Brain (organoid and tissue), 16 donors: ENCODE measurements at places on chromosomes 5 and 9.
A peak's percentile ranks its signal among the peaks of the same experiment; 100 is the strongest.

DNA sequence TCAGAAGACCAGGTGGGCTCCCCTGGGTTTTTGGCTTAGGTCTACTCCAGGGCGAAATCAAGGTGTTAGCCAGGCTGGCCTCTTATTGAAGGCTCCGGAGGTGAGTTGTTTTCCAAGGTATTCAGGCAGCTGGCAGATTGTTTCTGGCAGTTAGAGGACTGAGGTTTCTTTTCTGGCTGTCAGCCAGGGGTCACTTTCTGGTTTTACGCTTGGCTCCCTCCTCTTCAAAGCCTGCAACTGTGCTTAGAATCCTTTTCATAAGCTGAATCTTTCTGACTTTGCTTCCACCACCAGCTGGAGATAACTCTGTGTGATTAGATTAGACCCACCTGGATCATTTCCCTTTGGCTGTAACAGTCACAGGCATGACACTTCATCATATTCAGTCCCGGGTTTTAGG lies 24.6 kb downstream of the RFK start:
- peak; percentile 20 for DNase-seq

DNA sequence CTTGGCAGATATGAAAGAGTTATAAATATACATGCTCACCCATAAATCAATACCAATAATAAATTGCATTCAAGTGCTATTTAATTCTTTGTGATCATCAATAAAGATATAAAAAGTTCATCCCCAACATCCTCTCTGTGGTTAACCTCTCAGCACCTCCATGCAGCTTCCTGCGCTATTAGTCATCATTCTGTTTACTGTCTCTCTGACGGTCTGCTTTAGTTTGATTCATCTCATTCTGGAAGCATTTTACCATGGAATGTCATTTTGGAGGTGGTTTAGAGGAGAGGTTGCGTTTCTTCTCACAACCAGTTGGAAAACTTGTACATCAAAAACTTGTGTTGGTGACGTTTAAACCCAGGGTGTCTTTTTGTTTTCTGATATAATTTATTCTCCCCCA lies 486.6 kb downstream of the BRINP1 start:
- DNase-seq: no peak

GRCh38 chr5:39698838-39699560 lies 274.2 kb upstream of the DAB2 start:
- DNase-seq: no peak

DNA sequence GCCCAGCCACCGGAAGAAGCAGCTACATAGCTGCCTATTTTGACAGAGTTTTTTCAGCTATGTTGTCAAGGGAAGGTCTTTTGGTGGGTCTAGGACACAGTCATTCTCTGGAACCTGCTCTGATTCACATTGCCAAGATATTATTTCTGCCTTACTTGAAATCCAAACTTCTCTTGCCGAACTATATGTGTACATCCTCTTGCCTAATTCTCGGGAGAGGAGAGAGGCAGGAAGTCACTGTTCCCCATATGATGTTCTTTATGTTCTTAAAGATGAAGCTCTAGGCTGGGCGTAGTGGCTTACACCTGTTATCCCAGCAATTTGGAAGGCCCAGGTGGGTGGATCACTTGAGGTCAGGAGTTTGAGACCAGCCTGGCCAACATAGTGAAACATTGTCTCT lies 8.6 kb downstream of the TMEM252 start:
- DNase-seq: no peak

DNA sequence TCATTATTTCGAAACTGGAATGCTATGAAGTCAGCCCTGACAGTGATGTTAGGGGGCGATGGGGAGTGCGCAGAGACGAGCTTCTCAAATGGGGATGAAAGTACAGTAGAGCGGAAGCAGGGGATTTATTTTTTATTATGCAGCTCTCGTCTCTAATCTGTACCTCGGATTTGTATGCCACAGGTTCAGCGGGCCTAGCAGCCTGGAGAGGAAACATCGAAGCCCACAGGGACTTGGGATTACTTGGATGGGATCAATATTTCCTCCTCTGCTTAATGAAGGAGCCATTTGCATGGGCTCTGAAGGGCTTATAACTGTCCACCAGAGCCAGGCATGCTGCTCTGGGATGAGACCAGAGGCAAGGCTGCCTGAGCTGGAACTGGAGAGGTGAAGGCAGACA lies 133.5 kb upstream of the RAPGEF1 start:
- DNase-seq: no peak

DNA sequence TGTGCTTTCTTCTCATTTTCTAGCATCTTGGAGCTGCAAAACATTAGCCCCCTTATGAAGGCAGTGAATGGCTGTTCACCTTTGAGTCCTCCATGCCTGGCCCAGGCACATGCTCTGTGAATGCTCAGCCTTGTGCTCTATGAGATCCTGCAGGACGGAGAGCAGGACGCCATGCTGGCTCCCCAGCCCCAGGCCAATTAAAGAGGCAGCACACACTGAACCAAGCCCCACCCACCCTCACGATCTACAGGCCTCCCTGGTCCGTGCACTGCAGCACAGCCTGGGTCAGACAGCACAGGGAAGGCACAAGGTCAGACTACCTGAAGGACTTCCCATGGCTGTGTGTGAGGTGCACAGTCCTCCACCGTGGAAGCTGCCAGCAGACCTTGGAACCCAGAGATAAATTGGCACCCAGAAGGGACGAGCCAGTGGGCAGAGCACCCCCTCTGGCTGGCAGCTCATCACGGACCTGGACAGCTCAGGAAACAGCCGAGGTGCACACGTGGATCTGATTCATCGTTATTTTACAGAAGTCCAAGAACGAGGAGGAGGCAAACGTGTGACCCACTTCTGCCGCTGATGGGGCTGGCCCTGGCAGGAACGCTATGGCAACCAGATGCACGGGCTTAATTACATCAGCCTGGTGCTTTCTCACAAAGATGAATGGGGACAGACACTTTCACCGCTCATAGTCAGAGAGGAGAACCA lies 59.5 kb downstream of the OLFM1 start:
- peak; percentile 89 for DNase-seq

GRCh38 chr9:81607593-81608288 lies 81.6 kb downstream of the TLE1 start:
- no peak for DNase-seq

GRCh38 chr5:1827886-1828397 lies 26.7 kb downstream of the NDUFS6 start:
- DNase-seq: no peak

GRCh38 chr5:138338411-138339090 lies 485 bp downstream of the FAM53C start:
- DNase-seq: no peak

- DNase-seq: no peak
Observed at GRCh38 chr9:96505316-96505991, 55.5 kb downstream of the HABP4 start.

DNA sequence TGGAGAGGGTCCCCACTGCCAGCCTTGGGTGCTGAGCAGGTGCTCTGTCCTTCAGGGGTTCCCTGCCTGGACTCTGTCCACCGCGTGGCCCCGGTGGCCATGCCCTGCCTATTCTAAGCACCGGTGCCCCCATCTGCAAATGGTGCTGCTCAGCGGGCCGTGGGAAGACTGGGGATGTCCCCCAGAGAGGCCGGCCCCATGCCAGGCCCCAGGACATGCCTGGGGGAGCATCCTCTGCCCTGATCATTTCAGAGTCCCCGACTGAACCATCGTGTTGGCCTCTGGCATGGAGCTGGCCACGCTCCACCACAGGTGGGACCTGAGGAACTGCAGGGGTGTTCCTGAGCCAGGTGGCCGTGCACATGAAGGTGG lies 64.7 kb downstream of the RXRA start:
- DNase-seq: no peak

- no peak for DNase-seq
Observed at GRCh38 chr9:125785248-125785751, 38.1 kb downstream of the PBX3 start.

DNA sequence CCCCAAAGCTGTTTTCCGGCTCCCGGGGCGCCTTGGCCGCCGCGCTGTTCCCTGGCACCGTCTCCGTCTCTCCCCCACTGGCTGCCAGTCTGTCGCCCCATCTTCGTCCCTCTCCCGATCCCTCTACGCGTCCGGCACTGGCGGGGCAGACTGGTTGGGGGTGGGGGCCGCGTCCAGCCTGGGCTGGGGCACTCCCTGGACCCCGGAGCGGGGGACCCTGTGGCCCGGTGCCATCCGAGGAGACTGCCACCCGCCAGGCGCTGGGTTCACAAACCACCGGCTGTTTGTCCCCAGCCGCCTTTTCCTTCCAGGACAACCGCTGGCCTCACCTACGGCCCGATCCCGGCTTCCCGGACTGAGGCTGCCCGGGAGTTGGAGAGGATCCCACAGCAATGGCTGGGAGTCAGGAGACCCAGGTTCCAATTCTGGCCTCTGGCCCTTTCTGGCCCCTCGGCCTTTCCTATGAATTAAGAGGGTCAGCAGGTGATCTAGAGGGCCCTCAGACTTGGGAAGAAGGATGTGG lies 1.0 kb upstream of the FIBCD1 start:
- no peak for DNase-seq

DNA sequence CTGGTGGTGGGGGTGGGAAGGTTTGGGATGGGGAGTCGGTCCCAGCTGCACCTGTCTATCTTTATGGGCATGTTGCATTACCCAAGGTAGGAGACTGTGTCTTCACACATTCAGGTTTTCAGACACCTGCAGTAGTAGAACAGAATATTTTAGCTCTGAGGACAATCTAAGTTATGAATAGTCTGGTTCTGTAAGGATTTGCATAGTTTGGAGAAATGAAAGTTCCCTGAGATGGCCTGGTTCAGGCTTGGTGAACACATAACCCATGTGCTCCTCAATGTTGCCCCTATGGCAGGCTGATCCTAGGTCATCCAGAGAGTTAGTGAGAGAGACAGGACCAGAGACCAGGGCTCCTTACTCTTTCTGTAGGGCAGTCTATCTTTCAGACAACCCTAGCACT lies 20.7 kb downstream of the TNFSF8 start:
- DNase-seq: no peak

DNA sequence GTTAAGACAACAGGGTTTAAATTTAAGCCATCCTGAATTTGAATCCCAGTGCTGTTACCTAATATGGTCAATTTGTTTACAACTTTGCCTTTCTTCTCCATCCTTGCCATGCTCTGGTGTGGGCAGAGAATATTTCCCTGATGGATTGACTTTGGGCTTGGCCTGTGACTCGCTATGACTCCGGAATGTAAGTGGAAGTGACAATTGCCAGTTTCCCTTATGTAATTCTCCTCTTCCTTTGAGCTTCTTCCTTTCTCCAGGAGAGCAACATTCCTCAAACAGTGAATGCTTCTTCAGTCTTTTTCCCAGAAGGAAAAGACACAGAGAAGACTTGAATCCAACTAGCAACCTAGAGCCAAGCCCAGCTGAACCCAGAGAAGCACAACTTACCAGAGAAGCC lies 159.1 kb downstream of the LURAP1L start:
- DNase-seq: no peak

- DNase-seq: no peak
Observed at GRCh38 chr5:58940446-58940845, 357.6 kb downstream of the RAB3C start.

DNA sequence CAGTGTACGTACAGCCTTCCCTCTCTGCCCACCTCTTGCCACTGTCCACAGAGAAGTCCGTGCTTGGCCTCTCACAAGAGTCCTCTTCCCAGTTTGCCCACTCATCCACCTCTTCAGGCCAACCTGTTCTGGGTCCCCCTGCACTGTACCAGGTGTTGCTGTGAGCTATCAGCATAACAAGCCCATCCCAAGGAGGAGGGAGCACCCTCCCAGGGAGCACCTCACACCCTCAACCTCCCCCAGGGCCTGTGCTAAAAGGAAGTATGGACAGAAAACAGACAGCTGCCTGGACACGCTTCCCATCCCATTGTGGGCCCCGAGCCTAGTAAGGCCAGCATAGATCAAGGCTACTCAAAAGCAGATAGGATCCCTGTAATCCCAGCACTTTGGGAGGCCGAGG lies 114.2 kb upstream of the ICE1 start:
- no peak for DNase-seq

DNA sequence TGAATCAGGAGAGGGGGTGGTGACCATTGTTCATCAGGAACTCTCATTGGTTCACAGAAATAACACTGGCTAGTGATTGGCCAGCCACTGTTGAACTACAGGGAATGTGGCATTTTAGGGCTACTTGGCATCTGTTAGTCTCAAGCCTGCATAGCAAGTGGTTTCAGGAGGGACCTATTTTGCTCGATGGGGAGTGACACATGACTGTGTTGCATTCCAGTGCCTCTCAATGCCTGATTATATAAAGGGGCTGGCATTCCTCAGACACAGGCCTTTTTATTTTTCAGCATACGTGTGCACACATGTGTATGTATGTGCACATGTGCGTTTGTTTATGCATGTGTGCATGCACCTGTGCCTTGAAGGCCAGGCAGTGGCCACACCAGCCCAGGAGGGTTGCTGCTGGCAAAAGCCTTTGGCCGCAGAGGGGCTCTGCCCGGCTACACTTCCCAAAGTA lies 23.2 kb downstream of the FGD3 start:
- DNase-seq: peak; percentile 67

DNA sequence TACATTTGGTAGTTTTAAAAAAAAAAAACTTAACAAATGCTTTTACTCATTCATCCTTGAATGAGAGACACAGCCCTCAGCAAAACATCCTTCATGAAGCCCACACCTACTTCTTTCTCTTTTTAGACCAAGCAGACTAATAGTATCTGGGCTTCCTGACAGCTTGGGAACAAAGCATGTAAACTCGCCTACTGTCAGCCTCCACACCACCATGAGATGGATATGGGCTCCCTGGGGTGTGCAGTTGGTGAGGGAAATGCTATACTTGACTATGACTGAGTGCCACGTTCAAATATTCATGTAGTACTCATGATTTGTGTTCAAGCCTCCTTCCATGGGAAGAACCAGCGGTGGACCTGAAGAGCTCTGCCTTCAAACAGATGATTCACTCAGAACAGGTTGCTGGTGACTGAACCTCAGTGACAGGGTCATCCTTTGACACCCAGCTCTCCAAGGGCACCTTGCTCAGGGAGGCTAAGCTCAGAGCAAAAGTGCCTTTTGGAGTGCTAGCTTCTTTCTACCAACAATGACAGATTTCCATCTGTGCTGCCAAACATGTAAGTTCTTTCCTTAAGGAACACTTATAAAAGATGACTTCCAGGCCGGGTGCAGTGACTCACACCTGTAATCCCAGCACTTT lies 36.8 kb downstream of the SLC22A5 start:
- no peak for DNase-seq

DNA sequence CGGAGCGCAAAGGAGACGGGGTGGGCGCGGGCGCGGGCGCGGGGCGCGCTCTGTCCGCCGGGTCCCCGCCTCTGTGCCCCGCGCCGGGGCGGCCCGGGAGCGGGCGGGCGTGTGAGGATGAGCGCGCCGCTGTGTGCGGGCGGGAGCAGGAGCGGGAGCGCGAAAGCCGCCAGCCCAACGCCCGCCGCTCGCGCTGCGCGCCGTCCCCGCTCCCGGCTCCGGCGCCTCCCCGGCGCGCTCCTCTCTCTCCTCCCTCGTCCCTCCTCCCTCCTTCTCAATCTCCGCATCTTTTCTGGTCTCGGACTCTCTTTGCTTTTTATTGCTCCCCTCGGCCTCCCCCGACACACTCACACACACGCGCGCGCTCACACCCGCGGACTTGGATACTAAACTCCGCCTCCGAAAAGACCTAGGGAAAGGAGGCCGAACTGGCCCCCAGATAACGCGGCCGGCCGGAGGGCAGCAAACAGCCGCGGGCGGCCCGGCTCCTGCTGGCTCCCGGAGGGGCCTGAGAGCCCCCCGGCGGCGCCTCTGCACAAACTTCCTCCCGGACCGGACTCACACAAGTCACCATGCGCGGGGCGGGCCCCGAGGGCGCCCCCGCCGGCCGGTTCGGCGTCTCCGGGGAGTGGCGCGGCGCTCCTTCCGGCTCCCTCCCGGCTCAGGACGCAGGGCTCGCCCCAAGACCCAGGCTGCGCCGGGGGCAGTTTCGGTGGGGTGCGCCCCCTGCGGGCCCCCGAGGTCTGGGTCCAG lies at the start of gene FIBCD1:
Gene FIBCD1, minus strand, starts transcription at position 596 of the 753 bp plus-strand sequence. CDS start 640 bp downstream, outside the sequence.
- peak; percentile 49 for DNase-seq

GRCh38 chr5:105639511-105639910 lies 2031.2 kb downstream of the EFNA5 start:
- no peak for DNase-seq
